ENCODE measurements at places on chromosomes 1 and 21. TPM values are rescaled to one million over a fixed set of nuclear protein-coding genes. Genes with fewer than 3 reads are reported as not detected.

- no peak for DNase-seq
Measured at GRCh38 chr1:228373004-228373680, 33.5 kb downstream of the TRIM11 start.

DNA sequence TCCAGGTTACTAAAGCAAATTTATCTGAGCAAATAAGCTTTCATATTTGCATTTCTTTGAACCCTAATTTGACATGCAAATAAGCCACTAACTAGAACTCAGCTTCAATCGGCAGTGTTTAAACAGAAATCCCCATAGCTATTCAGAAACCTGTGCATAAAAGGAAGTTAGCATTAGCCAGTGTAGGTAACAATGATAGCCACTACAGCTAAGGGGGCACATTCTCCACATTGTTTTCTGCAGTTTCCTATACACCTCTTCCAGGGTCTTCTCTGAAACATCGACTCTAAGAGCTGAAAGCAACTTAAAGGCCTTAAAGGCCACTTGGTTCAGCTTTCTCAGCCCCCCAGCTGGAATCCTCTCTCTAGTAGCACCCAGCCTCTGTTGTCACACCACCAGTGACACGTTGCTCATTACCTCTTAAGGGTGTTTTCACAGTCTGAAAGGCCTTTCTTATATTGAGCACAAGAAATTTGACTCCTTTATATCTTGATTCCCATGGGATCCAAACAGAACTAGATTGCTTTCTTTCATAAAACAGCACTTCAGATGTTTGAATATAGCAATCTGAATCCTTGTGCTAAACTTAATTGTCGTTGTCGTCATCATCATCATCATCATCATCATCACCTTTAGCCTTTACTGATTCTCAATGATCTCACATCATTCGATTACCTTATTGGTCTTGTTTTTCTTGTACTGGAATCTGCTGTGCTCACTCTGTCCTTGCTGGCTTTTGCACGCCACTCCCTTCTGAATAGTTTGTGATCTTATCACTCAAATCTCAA is 93.9 kb upstream of the DAB1 start:
- peak; percentile 27 for DNase-seq

DNA sequence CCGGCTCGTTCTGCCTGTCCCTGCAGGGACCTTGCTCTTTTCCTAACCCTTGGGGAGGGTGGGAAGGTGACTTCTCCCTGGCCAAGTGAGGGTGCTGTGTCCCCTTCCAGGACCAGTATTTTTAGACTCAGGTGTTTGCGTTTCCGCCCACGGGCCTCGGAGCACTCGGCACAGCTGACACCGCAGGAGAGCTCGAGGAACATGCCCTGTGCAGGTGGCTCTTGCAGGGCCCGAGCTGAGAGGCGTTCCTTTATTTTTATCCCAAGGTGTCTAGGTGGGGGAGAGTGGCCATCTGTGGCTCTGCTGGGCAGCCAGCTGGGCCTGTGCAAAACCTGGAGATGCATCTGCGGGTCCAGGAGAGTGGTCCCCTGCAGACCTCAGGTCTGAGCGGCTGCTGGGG is 16.0 kb downstream of the PLCH2 start:
- no peak for DNase-seq

DNA sequence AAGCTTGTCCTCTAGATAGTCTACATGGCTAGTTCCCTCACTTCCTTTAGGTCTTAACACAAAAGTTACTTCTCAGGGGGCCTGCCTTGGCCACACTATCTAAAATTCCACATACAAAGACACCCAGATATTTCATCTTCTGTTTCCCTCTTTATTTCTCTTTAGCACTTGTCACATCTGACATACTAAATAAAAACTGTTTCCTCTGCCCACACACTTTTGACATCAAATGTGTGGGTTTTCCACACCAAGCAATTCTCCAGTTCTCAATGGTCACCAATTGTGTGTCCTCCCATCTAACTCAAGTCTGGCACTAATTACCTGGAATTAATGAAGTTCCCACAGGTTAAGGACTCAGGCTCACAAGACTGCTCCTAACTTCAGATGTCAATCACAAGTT is 25.5 kb upstream of the CFAP126 start:
- DNase-seq = no peak

The MXRA8 gene
- total RNA-seq = 0.73 TPM

The KLHL17 gene
- 48.3 TPM for total RNA-seq

The GUCA2B gene
- not detected for total RNA-seq

The KCNE2 gene
- total RNA-seq = 0.31 TPM

All from A673 (cell line).